ENCODE measurements at places on chromosomes 11 and 22. TPM values are rescaled to one million over a fixed set of nuclear protein-coding genes. Genes with fewer than 3 reads are reported as not detected.

- no peak for DNase-seq
Measured at GRCh38 chr11:119432484-119433357, 9.7 kb upstream of the THY1 start.

PIH1D2 gene
- polyA plus RNA-seq: 0.94 TPM

DNA sequence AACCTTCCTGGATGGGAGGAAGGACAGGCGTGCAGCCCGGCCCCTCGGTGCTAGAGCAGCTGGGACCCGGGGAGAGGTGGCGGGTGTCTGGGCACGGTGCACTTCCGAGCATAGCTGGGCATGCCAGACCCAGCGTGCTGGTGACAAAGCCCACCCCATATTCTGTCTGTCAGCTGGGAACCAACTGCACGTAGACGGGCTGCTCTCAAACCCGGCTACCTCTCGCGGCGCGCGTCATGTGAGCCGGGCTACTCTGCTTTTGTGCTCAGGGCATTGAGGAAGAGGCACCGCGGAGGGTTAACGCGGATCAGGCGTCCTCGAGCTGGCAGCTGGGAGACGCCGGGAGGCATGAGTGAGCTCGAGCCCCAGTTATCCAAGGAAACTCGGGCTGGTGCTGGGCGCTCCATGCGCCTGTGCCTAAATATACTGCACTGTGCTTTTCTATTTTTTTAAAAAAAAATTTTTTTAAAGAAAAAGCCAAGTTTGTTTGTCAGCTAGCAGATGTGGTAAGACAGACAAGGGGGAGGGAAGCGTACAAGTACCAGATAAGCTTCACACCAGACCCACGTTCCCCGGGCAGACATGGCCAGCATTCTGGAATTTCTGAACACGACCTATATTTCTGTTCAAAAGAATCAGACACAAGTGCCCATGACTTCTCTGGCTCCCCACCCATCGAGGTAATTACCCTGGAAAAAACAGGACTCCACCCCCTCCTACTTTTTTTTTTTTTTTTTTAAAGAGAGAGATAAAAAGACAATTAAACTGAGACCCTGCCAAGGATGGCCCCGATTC is 425.6 kb downstream of the SHANK2 start:
- no peak for DNase-seq

TREH gene
- 0.48 TPM for polyA plus RNA-seq

TALDO1 gene
- polyA plus RNA-seq: 76.8 TPM

GAL gene
- not detected for polyA plus RNA-seq

DNA sequence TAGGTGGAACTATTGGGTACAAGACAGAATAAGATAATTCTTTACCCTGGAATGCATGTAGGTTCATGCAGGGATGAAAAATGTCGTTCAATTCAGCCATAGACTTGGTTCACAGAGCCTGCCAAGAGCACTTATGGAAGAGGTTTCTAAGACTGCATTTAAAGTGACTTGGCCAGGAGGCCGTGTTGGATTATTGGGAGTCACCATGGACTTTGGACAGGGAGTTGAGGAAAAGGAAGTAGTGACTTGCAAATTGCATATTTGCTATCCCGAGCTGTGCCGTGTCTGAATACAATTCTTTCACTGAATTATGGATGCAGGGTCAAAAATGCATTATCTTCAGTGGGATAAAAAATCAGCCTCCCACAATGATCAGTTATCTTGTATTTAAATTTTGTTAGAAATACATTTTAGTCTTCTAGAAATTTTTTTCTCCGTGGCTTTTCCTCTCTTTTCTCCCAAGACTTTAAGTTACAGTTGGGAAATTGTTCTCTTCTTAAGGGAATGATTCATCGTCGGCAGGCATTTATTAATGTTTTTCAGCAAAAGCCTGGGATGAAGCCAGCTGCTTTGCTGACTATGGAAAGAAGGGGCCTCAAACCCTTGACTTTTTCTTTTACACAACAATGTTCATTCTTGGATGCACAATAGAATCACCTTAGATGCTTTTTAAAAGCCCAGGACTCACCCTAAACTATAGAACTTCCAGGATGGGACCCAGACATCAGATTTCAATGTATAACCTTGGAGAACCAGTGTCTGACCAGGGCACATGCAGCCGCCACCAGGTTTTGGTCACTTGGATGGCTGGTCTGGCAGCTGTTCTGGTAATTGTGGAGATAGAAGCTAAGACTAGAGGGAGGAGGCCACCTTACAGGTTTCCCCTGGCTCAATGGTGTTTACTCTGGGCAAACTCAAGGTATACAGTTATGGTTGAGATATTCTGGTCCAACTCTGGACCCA is 70.8 kb downstream of the FAT3 start:
- no peak for DNase-seq

GRCh38 chr22:39367035-39367434 is 17.2 kb downstream of the SYNGR1 start:
- DNase-seq: no peak

GRCh38 chr11:109849946-109850345 is 243.2 kb upstream of the ZC3H12C start:
- no peak for DNase-seq

DNA sequence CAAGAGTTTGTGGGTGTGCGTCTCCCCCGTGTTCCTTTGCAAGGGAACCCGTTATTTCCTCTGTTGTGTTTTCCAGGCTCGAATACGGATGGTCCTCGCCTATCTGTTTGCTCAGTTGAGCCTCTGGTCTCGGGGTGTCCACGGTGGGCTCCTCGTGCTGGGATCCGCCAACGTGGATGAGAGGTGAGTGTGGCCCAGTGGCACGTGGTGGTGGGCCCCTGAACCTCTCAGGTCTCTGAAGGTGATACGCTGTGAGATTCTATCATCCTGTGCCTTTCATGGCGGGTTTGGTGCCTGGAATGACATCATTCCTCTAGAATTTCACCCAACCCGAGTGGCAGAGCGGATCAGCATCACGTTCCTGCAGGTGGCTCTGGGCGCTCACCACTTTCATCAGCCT is 32.5 kb downstream of the NADSYN1 start:
- DNase-seq: peak; percentile 6

RFPL3 gene
- 0.06 TPM for polyA plus RNA-seq

DNA sequence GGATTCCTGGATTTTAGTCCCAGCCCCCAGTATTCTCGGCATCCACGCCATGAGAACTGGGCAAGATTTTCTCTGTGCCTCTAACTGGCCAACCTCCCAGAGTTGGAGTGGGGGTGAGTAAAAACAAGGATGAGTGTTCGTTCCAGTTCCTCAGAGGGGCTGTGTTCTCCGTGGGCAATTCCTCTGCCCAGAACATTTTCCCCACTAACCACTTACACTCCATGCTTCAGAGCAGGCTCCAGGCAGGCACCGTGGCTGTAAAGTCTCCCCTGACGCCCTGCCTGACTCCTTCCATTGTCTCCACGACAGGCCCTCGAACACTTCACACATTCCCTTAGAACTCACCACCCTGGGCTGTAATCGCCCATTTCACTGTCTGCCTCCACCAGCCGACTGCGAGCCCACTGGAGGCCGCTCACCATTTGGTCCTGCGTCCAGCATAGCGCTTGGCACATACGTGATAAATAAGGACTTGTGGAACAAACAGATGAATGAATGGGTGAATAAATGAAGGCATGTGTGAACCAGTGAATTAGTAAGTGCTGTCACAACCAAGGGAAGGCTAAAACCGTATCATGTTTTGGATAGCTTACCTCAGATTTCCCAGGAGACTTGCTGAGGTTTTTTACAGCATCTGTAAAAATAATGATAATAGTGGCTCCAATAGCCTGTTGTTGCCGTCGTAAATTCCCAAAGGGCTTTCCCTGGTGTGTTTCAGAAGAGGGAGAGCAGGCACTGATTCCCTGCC is 6.1 kb downstream of the APLNR start:
- no peak for DNase-seq

DNA sequence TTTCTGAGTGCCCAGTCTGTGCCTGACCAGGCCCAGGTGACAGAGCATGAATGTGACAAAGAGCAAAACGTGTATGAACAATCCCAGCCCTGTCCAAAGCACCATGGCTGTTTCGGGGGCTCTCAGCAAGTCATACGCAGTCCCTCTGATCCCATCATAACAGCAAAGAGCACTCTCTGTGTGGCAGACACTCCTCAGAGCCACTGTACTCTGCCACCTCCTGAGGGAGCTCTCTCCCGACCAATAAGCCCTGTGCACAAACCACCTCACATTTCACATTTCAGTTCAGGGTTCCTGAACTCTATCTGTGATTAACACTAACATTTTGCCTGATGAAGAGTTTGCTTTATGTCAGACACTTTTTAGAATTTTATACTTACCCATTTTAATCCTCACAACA is 6.6 kb downstream of the DGCR2 start:
- no peak for DNase-seq

SYNGR1 gene
- polyA plus RNA-seq: 13.1 TPM

DNA sequence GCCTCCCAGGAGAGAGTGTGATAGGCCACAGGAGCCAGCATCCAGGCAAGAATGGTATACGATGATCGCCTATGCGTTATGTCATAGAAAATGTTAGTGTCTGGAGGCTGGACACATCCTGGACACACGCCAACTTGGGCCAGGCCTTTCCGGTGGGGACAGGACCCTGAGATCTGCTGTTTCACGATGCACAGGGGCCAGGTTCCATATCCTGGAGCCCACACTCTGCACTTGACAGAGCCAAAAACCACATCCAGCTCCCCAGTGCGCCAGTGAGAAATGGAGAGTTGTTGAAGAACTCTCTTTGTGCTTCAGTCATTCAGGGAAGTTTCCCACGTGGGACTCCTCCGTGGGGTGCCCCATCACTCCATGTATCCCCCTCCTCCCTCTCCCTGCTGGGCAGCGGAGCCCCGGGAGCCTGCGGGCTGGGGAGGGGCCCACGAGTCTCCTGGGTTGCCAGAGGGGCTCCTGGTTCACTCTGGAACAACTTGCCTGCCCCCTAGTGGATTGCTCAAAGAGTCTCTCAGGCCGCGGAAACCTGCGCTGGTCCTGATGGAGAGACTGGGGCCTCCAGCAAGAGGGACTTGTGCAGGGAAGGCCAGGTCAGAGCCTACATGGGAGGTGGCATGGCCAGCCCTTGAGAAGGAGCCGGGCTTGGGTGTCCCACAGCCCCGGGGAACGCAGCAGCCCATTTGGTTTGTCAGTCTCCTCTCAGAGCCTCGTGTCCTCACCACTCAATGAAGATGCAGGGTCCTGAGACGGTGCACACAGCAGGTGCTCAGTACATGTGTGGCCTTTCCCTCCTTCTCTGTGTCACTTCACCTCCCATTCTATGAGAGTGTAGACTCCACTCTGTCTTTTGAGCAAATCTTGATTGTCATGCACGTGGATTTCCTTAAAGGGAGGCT is 10.2 kb upstream of the LRRC32 start:
- DNase-seq: peak; percentile 70

GRCh38 chr22:41175546-41175945 is 29.6 kb upstream of the L3MBTL2 start:
- DNase-seq: no peak

C22orf15 gene
- 0.77 TPM for polyA plus RNA-seq

- no peak for DNase-seq
Measured at GRCh38 chr11:83174008-83174407, 17.1 kb downstream of the PCF11 start.

- DNase-seq: no peak
Measured at GRCh38 chr11:102010776-102011494, 36.3 kb upstream of the CFAP300 start.

GRCh38 chr11:35631891-35632290 is 13.6 kb downstream of the FJX1 start:
- no peak for DNase-seq

TTC28 gene
- polyA plus RNA-seq: 16.7 TPM

DNA sequence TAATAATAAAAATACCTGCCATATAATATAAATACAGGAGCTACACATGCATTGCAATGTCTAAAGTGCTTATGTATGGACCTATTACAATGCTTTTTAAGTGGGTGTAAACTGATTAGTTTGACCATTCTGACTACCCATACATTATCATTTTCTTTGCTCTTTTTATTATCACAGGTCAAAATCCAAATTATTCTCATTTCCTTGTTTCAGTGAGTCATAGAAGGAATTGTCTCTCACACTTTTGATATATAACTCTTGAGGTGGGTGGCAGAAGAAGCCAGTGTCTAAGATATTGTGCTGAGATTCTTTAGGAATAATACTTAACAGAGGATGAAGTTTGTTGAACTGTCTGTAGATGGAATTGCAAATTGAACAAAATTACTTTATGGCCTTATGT is 35.6 kb downstream of the GAS2 start:
- no peak for DNase-seq

- no peak for DNase-seq
Measured at GRCh38 chr11:76734456-76735420, 48.4 kb upstream of the TSKU start.

DNA sequence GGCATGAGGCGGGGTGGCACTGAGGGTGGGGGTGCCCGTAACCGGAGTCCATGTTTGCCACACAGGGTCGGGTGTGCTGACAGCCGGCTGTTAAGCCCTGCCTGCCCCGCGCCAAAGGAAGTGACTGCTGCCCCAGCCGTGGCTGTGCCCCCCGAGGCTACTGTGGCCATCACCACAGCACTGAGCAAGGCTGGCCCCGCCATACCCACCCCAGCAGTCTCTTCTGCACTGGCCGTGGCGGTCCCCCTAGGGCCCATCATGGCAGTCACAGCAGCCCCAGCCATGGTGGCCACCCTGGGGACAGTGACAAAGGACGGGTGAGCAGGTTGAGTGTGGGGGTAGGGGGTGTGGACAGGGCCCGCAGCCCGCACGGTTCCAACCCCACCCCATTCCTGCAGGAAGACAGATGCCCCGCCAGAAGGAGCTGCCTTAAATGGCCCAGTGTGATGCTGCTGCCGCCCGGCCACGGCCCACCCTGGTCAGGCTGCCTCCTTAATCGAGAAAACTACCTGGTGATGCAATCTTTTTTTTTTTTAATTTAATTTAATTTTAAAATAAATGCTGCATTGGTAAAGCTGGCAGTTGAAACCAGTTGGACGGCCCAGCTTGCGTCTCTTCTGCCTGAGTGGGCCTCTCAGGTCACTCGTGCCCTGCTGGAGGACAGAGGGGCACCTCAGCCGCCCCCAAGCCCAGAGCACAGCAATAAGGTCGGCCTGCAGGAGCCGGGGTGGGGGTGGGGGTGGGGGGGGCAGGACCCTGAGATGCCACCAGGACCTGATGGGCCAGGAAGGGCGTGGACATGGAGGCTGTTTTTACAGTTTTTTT is 30.8 kb downstream of the SBF1 start:
- DNase-seq: peak; percentile 17

DNA sequence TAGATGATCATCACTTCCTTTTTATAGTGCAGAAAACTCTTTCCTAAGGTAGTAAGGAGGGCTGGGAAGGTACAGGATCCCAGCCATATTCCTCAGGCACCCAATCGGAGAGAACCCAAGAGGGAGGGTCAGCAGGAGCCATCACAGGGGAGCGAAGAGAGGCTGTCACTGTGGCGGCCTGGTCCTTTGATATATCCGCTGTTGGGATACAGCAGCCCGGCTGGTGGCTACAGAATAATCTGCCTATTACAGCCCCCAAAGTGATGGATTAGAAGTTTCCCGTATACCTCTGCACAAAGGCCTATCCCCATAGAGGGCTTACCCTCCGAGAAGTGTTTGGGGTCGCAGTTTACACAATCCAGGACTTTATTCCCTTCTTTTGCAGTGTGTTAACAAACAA is 48.5 kb downstream of the OR4D9 start:
- DNase-seq: no peak

GRCh38 chr11:18836417-18836816 is 44.8 kb upstream of the PTPN5 start:
- DNase-seq: no peak

All from ovary (tissue), 10 donors.